ENCODE measurements at places on chromosomes 6 and 20.

DNA sequence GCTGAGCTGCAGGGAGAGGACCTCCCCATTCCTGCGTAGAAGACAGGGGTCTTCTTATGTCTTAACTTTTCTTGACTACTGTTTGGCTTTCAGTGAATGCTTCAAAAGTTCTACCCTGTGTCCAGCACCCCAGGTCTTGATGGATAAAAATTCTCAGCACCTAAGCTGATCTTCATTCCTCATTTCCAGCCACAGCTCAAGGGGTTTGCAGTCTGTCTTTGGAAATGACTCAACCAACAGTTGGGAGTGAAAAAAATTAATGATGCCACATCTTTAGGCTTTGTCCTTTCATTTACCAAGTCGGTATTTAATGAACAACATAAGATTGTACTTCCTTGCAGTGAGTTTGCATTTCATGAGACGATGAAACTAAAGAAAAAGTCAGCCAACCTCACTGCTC lies 40.3 kb downstream of the PRDM1 start:
- no peak for DNase-seq

- no peak for DNase-seq
Measured at GRCh38 chr20:63472862-63473390, 471 bp upstream of the KCNQ2 start.

- DNase-seq = no peak
Measured at GRCh38 chr20:62376112-62377063, 9.3 kb upstream of the LAMA5 start.

- DNase-seq = no peak
Measured at GRCh38 chr6:6007366-6008088, 802 bp upstream of the NRN1 start.

- DNase-seq = no peak
Measured at GRCh38 chr6:139583420-139583819, 209.0 kb upstream of the CITED2 start.

- no peak for DNase-seq
Measured at GRCh38 chr6:135990439-135990838, 138.9 kb downstream of the PDE7B start.

DNA sequence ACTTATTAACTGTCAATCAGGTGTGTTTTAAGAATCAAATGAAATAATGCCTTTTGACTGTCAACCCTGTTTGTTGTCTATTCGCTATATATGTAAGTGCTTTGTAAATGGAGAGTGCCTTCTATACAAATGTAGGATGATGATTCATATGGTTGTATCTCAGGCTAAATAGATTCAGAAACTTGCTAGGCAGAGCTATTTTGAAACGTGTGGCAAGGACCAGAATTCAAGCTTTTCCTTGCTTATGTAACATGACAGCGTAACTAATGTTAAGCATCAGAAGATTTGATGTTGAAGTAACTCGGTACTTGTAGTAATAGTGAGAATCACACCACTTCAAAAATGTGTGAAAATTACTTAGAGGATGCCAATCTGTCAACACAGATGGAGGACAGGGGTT lies 3.4 kb downstream of the OGFRL1 start:
- no peak for DNase-seq

GRCh38 chr20:60132162-60132826 lies 174.1 kb downstream of the CDH26 start:
- DNase-seq = no peak
